ENCODE measurements at places on chromosomes 2 and 18.

DNA sequence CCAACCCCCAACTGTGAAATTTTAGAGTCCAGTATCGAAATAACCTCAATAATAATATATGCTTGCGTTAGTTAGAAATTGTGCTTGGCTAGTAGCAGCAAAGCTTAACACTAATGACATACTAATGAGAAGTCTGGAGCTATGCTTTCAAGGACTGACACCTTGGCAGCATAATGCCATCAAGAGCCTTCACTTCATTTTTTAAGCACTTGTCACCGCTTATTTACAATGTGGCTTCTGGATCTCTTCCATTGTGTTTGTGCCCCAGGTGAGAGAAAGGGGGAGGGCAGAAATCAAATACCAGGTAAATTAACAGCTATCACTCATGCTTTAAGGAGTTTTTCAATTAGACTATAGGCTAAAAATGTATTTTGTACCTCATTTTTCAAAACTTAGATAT is 101.5 kb downstream of the CDH7 start:
- DNase-seq, result no peak

GRCh38 chr2:205273148-205273547 is 409.2 kb upstream of the NRP2 start:
- no peak for DNase-seq

DNA sequence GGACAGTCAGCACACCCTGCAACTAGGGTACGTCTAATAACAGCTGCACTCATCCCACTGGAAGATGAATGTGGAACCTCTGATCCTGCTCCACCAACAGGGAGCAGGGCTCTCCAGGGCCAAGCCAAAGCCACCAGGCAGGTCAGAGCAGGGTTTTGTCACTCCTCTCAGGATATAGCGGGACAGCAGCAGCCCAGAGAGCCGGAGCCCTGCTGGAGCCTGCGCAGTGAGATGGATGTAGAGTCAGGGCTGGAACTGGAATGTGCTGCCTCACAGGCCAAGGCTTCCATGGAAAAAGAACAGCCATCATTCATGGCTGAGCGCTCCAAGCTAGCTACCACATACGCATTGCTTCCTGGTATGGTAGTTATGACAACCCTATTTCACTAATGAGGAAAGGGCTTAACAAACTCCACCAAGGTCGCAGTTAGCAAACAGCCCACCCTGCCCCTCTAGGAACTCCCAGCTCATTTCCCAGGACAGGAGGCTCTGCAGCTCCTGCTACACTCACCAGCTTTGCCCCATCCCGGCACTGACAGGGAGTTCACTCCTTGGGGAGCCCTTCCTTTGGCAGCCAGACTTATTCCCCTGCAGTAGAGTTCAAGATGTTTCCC is 85.2 kb downstream of the HS1BP3 start:
- DNase-seq, result no peak

DNA sequence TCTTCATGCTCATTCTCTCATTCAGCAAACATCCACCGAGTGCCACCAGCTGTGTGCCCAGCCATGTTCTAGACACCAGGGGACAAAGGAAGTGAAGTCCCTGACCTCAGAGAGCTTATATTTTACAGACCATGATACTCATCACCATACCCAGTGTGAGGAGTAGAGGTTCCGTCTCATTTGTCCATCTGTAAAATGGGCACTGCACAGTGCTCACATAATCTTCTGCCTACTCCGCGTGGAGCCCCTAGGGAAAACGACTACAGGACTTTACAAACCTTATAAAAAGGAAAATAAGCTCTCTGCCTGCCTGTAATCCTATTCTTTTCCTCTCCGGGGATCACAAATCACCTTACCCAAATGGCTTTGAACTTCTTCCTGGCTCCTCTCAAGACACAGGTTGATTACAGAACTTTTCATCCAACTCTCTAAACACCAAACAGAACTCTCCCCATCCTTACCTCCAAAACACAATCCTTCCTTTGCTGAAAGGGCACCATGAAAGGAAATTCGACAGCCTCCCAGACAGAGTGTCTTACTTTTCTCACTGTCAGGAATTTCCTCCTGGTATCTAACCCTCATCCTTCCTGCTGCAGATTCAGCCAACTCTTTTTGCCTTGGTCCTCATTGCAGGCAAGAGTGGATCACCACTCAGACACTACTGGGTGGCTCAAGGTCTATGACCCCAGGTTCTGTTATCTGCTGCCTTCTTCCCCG is 99.5 kb downstream of the TNS1 start:
- DNase-seq, result no peak

DNA sequence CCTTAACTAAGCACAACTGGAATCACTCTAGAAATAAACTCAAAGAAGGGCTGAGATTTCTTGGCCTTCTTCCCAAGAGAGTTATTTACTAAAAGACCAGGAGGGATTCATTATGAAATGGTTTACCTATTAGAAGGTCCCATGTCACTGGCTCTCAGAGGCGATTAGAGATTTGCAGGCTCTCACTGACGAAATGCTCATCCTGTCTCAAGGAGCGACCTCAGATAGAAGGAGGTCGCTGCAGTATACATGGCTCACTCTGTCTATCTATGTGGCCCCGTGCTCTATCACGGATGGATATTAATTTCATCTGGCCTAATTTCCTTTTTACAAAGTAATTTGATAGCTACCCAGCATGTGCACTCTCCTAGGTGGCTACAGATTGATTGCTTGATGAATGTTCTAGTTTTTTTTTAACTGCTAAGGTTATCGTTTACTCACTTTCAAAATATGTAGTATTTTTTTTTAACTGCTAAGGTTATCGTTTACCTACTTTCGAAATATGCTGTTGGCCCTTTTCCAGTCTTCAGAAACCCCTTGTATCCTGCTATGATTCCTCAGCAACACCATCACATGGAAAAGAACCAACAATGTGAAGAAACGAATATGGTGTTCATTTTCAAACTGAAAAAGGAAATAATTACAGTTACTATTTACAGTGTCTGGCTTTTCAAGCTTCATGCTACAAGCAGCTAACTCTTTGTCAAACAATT is 9.1 kb downstream of the SMIM21 start:
- no peak for DNase-seq

DNA sequence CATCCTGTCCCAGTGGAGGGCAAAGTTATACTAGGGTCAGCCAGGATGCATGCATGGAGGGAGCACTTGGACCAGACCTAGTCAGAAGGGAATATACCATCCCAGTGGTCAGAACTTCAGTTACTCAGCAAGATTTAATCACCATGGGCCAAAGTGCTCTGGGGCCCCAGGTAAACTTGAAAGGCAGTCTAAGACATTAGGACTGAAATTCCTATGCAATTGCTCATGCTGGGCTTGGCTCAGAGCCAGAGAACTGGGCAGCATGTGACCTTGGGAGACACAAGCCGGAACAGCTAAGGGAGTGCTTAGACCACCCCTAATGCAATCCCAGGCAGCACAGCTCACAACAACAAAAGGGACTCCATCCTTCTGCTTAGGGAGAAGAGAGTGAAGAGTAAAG is 401.3 kb downstream of the KCNJ3 start:
- DNase-seq, result no peak

- DNase-seq, result no peak
Observed at GRCh38 chr2:121746071-121746578, 9.3 kb upstream of the TSN start.

- DNase-seq, result no peak
Observed at GRCh38 chr18:25786758-25787157, 303.7 kb downstream of the SS18 start.

GRCh38 chr2:231425291-231425810 is 29.8 kb downstream of the B3GNT7 start:
- no peak for DNase-seq

DNA sequence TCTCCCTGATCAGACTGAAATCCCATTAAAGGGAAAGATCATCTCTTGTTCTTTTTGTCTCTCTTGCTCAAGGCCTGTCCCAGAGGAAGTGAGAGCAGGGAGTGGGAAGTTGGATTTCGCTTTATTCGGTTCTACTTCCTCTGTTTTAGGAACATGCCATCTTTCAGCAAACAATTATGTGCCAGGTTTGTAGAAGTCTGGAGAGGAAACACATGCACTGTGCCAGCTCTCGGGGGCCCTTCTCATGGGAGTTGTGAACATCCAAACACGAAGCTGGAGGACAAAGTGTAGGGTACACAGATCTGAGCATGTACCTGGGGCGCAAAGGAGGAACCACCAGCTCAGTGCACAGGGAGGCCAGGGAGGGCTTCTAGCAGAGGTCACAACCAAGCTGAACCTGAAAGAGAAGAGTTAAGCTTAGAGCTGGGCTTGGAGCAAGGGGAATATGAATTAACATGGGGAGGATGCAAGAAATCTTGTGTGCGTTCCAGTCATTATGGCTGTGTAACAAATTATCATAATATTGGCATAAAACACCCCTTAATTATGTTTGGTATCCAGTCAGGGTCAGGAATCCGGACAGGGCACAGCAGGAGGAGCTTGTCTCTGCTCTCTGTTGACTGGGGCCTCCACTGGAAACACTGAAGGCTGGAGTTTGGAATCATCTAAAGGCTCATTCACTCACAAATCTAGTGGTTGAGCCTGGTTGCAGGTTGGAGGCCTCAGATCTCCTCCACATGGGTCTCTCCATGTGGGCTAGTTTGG is 128.6 kb downstream of the ZFP36L2 start:
- DNase-seq, result no peak

GRCh38 chr2:186515376-186515775 is 29.3 kb downstream of the ZC3H15 start:
- DNase-seq, result no peak

- DNase-seq, result no peak
Observed at GRCh38 chr2:220212296-220213080, 585.1 kb downstream of the SLC4A3 start.

DNA sequence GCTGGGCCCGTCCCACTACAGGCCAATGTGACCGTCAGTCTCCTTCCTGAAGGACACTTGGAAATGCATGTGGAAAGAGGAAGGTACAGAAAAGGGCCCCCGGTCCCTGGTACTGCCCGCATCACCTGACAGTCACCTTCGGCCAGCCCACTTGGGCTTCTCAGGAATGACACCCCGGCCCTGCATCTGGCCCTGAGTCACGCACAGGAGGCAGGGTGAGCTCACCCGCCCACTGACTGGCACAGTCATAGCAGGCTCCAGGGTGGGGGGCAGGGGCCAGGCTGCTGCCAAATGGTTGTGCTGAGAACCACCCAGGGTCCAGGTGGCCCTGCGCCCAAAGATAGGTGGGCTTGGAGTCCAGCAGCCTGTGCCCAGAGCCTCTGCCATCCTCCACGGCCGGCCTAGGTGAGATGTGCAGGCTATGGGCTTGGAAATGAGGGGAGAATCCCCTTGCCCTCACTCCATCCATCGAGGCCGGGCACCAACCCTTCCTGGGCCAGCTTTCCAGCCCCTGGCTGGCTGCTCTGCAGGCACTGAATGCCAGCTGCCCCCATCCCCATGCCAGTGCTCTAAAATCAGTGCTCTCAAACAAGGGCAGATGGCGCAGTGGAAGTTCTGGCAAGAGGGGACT is 14.1 kb downstream of the EMX1 start:
- DNase-seq, result no peak

DNA sequence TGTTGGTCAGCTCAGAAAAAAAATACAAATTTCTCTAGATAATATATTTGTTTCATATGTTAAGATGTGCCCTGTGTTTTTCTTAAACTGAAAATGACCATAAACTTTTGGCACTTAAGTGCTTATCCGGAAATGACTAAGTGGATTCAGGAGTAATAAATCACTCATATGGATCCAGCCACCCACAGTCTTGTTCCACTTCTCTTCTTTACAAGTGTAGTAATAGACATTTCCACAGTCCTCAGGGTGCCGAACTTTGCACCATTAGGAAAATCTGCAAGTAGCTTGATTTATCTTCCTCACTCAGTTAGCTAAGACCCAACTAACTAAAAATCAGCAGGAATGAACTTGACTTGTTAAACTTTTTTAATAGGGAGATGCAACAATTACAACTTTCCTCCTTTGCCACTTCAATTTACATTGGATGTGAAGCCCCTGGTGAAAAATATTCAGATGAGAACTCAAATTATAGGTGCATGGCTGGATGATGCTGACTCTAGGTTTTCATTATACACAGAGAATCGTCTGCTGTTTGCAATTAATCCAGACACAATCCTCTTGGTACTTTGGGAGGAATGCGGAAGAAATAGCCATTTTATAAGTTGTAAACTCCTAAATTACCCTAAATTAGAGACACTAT is 322.5 kb downstream of the ARHGAP15 start:
- DNase-seq, result no peak

GRCh38 chr2:26366957-26367356 is 20.4 kb upstream of the ADGRF3 start:
- DNase-seq, result no peak

GRCh38 chr2:210558708-210559107 is 2.3 kb downstream of the CPS1 start:
- no peak for DNase-seq

DNA sequence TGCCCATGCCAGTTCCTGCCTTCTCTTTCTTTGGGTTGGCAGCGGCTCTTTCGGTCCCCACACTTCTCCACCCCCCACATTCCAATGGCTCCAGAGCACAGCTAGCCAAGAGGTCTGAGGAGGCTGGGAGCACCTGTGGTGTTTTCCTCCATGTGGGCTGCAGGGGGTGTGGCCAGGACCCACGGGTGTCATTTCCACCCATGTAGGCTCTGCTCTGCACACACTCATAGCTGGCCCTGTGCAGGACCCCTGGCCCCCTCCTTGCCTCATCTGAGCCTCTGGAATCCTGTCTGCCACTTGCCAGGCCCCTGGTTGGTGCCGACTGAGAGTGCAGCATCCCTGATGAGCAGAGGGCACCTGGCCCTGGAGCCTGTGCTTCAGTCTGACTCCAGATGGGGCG is 46.3 kb downstream of the DYSF start:
- no peak for DNase-seq

DNA sequence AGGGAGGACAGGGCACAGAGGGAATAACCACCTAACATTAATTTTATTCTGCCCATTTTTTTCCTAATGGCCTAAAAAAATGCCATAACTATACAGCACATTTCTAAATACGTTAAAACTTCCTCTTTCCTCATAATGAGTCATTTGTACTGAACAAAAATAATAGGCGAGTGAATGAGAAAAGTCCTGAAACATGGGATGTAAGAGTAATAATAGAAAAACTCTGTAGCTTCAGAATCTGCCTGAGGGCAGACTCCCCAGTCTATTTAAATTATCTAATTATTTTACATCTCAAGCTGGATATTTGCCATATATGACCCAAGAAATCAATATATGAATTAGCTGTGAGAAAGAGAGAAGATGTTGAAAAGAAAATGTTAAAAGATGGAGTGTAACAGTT is 285.1 kb downstream of the TMX3 start:
- DNase-seq, result no peak

DNA sequence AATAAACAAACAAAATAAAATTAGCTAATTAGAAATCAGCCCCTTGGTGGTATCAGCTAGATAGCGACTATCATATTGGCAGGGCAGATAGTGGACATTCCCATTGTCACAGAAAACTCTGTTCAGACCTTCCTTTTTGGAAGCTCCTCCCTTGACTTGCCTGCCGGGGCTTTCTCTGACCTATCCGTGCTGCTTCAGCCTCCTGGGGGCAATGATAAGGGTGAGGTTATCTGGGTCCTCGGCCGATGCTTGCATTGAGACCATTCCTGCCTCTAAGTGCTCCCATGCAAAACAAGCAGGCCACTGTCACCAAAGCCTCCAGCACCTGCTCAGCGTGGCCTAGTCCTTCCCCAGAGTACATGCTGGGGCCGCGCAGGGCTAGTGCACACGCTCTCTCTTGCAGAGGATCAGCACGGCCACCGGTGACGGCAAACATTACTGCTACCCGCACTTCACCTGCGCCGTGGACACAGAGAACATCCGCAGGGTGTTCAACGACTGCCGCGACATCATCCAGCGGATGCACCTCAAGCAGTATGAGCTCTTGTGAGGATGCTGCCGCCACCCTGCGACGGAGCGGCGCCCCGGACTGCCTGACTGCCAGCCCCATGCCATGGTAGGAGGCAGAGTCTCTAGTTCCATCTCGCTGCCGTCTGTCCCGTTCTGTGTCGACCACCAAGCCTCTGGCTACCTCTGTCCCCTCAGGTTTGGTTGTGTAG is 27.4 kb downstream of the MPPE1 start:
- DNase-seq, result peak; percentile 89
